HepG2 (cell line): ENCODE measurements at places on chromosomes 13 and 19. TPM values are rescaled to one million over a fixed set of nuclear protein-coding genes. Genes with fewer than 3 reads are reported as not detected.

GRCh38 chr19:12784871-12785430, 6.3 kb upstream of the JUNB start:
- DNase-seq = no peak

DNA sequence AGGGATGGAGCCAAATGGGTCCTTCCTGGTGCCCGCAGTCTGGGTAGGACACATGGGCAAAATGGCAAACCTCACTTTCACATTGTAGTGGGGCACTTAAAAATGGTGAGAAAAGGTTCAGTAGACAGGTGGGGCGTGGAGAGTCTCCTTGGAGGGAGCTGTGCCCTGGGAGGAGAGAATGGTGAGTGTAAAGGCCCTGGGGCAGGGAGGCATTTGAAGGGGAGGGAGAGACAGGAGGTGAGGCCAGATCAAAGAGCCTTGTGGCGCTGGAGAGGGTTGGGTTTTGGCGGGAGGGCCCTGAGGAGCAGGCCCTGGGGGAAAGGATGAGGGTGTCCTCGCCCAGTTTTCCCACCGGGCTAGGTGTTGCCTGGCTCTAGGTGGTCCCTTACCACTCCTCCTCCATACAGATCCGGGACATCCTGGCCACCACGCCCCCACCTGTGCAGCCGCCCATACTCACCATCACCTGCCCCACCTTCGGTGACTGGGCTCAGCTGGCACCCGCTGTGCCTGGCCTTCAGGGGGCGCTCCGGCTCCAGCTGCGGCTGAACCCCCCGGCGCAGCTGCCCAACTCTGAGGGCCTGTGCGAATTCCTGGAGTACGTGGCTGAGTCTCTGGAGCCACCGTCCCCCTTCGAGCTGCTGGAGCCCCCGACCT, 6.3 kb downstream of the MAP1S start:
- no peak for DNase-seq

- DNase-seq = no peak
Observed at GRCh38 chr19:23070353-23071146, 46.3 kb upstream of the ZNF730 start.

DNA sequence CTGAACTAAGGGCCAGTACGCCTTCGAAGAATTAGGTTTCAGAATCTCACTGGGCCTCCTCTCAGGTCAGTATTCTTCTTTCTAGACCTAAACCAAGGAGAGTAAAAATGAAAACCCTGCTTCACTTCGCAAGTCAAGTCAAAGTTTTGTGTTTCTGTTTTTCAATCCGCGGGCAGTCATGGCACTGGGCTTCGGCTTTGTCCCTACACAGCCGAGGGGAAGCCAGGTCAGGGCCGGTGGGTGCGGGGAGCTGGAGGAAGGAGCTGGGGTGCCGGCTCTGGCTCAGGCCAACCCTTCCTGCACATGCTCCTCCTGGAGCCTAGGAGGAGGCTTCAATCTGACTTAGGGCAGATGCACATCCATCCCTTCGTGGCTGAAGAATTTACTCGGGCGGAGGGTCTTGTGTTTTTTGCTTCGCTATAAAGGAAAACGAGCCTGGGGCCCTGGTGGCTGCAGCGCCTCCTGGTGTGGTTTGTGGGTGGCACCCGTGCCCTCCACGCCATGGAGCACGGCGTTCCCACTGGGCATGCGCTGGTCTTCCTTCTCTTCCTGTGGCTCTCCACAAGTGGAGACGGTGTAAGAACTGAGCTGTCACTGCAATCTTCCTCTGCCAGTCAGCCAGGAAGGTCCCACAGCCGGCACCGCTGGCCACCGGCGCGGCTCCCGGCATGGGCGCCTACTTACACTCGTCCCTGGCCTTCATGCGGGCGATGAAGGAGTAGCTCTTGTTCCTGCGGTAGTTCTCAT, 22.5 kb downstream of the C19orf44 start:
- no peak for DNase-seq

The IGFL2 gene
- not detected in 2 replicates for total RNA-seq
